ENCODE measurements at places on chromosomes 5 and 9. TPM values are rescaled to one million over a fixed set of nuclear protein-coding genes. Genes with fewer than 3 reads are reported as not detected.

DNA sequence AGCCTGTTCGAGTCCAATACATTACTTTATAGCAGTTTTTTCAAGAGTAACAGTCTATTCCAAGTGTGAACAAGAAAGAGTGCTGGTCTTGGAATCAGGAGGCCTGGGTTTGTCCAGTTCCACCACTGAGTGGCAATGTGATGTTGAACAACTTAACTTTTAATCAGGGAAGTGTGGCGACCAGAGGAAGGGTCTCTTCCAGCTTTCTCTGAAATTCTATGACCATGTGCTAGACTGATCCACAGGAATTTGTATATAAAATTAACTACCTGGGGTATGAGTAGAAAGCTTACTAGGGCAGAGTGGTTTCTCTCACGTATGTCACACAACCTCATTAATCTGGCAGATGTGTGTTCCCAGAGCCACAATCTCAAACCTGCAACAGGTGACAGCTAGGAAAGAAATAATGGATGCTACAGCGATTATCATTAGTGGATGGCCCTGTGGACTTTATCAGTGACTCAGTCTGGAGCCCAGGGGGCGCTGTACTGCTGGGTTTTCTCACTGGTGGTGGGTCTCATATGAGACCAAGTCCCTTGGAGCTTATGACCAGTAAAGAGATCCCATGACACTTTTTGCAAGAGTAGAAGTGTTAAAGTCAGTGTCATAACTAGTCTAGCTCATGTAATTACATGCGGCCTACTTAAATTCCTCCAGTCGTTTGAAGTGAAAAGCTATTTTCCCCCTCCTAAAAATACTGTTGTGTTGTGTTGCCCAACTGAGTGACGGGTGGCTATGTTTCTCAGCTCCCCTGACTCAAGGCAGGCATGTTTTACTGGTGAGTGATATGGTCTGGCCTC lies 116.5 kb downstream of the GDNF start:
- no peak for DNase-seq

ZNF618 gene
- polyA plus RNA-seq: 1.0 TPM

LRRC19 gene
- polyA plus RNA-seq: not detected

DNA sequence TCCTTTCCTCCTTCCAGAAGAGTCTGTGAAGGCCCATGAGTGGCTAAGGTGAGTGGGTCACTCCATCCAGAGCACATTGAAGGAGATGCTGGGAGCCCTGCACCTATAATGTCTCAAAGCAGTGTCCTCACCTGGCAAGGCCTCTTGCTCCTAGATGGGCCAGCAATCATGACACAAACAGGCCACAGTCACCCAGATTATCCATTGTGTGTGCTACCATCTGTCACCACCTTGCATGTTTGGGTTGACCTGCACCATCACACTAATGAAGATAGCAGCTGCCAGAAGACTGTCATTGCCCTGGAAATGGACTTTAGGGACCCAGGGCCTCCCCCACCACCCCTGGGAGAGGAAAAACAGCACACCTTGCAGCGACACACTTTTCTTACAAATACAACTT lies 69.6 kb downstream of the GABBR2 start:
- no peak for DNase-seq

DNA sequence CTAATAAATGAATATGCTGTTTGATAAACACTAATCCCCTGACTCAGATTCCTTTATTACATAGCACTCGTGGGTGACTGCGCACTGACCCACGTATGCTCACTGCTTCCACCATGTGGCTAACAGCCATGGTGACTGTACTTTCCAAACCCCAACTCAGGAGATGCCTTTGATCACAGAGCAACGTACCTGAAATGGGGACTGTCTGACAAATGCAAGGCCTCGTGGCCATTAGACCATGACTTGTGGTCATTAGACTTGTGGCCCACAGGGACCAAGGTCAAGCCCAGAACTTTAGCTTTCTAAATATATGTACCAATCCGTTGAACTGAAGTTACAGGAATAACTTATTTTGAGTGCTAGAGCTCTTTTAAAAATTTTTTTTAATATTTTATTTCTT lies 46.6 kb downstream of the CYFIP2 start:
- DNase-seq: peak; percentile 34

- DNase-seq: no peak
These were observed 526.0 kb upstream of the TRPC7 start for GRCh38 chr5:136891175-136891972.

CD14 gene
- polyA plus RNA-seq: 9.9 TPM

PCDHB16 gene
- 0.76 TPM for polyA plus RNA-seq

DNA sequence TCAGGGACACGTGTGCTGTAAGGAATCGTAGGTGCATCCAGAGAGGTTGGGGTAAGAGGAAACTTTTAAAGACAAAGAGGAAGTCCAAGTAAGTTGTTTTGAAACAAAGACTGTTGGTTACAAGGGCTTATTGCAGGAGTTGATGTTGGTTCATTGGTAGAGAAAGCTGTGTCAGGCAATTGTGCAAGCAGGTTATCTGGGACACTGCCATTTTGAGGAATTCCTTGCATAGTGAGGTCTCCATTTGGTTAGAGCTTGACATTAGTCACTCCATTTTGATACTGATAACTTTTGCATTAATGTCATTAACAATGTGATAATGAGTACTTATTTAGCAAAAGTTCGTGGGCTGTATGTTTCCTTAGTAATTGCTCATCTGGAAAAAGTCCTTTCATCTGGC lies 24.9 kb downstream of the CNOT6 start:
- no peak for DNase-seq

ZNF622 gene
- polyA plus RNA-seq: 171 TPM

DNA sequence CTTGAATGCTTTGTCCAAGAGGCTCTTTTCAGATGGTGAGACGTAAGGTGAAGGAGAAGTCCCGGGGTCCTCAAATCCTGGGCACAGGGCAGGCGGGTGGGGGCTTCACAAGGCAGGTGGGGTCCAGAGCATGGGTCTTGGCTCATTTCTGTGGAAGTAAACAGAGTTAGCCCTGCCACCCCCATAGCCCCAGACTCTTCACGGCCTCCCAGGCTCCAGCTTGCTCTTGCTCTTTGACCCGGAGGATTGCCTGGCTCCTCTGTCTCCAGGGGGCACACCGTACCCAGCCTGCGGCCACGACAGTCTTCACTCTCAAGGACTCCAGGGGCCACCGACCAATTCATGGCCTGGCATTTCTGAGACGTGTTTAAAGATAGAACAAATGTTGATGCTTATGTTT lies 28.8 kb upstream of the POMT1 start:
- DNase-seq: no peak

DNA sequence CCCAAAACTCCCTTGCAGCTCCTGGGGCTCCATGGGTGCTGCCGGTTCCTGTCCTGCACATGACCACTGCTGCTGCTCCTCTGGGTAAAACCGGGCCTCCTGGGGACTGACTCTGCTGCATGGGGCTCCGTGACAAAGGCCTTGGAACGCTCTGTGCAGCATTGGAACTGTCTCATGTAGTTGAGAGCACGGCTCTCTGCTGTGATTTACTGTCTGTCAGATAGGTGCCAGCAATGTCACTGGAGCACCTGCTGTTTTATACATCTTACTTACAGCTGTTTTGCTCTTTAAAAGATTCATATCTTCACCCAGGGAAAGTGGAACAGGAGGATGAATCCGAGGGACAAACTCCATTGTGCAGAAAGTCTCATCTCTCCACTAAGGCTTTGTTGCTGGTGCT lies 138.1 kb downstream of the YIPF5 start:
- DNase-seq: peak; percentile 50

DNA sequence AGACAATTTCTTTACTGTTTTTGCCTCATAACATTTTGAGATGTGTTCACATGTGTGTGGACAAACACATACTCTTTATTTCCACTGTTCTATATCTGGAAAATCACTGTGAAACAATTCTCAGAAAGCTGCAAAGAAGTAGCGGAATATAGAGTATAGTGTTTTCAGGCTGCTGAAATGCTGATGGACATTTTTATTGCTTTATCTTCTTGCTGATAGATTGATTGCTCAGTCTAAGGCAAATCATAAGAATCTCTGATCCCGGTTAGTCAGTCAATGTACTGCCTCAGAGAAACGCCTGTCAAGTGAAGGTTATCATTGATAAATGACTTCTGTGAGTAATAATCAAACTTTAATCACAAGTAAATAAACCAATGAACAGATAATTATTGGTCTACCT lies 364.9 kb upstream of the CTNND2 start:
- no peak for DNase-seq

GRCh38 chr5:122121479-122122465 lies 7.6 kb upstream of the ZNF474 start:
- DNase-seq: no peak

ITGA2 gene
- polyA plus RNA-seq: 1.9 TPM

DNA sequence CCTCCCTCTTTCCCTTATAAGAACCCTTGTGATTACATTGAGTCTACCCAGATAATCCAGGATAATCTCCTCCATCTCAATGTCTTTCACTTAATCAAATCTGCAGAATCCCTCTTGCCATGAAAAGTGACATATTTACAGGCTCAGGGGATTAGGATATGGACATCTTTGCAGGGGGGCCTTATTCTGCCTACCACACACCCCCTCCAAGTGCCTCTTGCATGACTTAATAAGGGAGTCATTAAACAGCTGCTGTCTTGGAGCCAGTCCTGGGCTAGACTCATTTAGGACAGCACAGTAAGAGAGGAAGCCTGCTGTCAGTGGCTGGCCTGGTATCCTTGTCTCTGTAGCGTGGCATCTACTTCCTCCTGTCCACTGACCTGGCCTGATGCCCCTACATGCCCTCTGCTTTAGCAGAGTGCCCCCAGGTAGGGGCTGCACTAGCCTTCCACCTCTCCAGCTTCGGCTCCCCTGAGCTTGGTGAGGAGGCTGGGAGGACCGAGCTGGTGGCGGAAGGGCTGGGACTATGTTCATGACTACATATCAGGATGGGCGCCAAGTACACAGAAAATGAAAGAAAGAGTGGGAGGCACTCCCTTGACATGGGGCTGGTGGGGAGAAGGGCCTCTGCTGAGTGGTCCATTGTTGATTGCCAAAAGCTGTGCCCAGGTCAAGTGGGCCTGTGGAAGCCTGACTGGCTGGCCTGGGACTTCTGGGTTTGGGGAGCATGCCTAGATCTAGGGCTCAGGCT lies 17.2 kb downstream of the ENHO start:
- DNase-seq: no peak

DNA sequence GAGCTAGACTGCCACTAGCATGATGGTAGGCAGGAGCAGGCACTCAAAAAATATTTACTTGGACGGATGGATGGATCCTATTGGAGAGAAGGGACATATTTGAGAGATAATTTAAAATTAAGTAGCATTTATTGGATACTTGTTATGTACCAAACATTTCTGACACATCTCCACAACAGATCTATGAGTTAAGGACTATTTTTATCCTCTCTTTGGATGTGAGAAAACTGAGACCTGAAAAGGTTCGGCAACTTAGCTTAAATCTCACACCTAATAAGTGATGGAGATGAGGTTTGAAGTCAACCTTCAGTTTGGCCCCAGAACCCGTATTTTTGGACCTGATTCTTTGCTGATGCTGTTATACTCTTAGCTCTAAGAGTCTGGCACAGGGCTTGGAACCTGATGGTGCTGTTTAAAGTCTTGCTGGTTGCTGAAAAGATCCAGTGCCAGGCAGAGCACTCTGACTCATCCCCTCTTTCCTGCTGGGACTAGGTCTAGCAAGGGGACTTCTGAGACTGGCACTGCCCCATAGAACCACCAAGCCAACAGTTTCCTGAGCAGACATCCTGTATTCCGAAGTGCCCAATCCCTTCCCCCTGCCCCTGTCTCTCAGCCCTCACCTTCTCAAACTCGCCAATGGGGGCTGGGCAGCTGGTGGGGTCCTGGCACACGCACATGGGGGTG lies 15.6 kb downstream of the SPARC start:
- DNase-seq: peak; percentile 57

GRCh38 chr9:92180002-92180400 lies 64.8 kb upstream of the SPTLC1 start:
- DNase-seq: no peak

GRCh38 chr9:33101104-33101951 lies 24.9 kb upstream of the SMU1 start:
- no peak for DNase-seq

GRCh38 chr5:16538006-16538405 lies 72.4 kb upstream of the ZNF622 start:
- no peak for DNase-seq

DNA sequence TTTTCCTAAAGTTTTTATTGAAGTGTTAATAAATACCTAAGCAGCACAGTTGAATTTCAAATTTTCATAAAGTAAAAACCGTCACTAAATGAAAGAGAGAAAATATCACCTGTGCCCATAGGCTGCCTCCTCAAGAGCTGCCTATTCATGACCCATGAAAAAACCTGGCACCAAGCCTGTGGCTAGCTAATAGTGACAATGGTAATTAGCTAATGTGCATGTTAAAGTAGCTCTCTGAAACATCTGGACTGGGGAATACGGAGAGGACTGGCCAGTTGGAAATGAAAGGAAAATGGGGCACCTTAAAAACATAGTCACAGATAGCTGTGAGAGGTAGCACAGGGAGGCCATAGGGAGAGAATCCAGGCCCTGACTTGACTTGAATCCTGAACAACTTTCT lies 5.4 kb upstream of the GNE start:
- DNase-seq: no peak

GRCh38 chr5:81829242-81829641 lies 78.3 kb upstream of the SSBP2 start:
- no peak for DNase-seq

KCNV2 gene
- not detected for polyA plus RNA-seq

DNA sequence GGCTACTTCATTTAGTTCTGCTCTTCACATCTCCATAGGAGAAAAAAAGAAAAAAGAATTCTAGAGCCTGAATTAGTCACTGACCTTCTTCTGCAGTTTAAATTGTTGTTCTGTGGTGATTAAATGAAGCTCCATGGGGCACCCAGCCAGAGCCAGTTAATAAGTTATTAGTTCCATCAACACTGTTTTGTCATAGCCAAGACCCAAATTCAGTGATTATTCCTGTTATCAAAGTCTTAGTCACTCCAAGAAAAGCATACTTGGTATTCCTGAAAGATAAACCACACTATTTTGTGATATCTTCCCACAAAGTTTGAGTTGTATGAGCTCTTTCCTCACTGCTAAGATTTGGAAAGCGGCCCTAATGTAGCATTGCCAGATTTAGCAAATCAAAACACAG lies 134.8 kb upstream of the RGMB start:
- DNase-seq: no peak

DNA sequence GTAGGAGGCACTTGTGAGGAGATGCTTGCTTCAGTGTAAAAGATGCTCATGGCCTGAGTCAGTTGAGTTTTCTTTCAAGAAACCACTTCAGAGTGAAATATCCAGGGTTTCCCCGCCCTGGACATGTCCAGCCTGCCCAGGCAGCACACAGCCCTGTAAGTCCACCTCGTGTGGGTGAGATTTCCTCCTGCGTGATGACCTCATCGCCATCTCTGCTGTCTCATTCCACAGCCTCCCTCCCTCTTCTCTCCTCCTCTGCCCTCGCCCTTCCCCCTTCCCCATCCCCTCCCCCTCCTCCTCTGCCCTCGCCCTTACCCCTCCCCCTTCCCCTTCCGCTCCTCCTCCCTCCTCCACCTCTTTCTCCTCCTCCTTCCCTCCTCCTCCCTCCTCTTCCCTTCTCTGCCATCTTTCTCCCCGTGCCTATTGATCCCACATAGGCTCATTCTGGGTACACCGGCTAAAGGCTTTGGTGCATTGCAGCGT lies 34.0 kb upstream of the NCS1 start:
- peak; percentile 65 for DNase-seq

EIF4EBP3 gene
- polyA plus RNA-seq: 8.5 TPM

LMNB1 gene
- polyA plus RNA-seq: 0.27 TPM

ZBTB43 gene
- polyA plus RNA-seq: 18.5 TPM

PCDHB15 gene
- polyA plus RNA-seq: 2.8 TPM

CYLC2 gene
- not detected for polyA plus RNA-seq

Data from heart left ventricle (tissue), 16 donors.